CD4-positive, alpha-beta T cell treated with Interleukin-17A for 1 hour (primary cell): ENCODE measurements at places on chromosomes 2 and 18.

- no peak for DNase-seq
Measured at GRCh38 chr18:75752740-75753263, 325.3 kb upstream of the SMIM21 start.

GRCh38 chr2:148721991-148722777 is 77.6 kb downstream of the EPC2 start:
- DNase-seq = no peak

DNA sequence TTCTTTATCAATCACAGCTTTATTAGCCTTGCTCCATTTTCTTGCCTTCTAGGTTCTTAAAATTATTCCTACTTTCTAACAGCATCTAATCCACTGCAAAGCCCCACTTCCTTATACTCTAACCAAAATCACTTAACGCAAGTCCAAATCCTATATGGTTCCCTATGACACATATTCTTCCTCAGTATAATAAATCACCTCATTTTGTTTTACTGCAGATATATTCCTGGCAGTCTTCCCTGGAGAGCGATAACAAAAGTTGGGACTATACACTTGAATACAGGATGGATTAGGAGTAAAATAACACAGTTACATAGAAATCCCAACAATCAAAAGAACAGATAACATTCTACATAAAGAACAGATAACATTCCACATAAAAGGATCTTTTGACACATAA is 144.8 kb downstream of the ATAD2B start:
- DNase-seq = no peak

DNA sequence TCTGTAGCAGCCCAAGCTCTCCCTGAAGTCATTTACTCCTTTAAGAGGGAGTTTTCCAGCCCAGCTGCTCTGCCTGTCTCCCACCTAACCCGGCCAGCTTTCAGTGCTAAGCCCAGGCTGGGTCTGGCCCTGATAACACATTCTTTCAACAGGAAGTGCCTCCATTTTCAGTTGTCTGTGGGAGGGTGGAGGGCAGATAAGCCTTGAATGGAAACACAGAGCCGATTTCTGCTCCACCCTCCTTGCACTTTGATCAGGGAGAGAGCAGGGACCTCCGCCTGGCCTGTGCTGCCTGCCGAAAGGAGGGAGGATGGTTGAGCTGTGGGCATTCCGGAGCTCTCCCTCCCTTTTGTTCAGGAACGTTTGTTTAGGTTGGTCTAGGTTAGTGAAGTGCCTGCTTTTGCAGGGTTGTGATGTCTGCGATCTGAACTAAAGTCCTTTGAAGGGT is 24.8 kb downstream of the GATA6 start:
- DNase-seq = no peak

DNA sequence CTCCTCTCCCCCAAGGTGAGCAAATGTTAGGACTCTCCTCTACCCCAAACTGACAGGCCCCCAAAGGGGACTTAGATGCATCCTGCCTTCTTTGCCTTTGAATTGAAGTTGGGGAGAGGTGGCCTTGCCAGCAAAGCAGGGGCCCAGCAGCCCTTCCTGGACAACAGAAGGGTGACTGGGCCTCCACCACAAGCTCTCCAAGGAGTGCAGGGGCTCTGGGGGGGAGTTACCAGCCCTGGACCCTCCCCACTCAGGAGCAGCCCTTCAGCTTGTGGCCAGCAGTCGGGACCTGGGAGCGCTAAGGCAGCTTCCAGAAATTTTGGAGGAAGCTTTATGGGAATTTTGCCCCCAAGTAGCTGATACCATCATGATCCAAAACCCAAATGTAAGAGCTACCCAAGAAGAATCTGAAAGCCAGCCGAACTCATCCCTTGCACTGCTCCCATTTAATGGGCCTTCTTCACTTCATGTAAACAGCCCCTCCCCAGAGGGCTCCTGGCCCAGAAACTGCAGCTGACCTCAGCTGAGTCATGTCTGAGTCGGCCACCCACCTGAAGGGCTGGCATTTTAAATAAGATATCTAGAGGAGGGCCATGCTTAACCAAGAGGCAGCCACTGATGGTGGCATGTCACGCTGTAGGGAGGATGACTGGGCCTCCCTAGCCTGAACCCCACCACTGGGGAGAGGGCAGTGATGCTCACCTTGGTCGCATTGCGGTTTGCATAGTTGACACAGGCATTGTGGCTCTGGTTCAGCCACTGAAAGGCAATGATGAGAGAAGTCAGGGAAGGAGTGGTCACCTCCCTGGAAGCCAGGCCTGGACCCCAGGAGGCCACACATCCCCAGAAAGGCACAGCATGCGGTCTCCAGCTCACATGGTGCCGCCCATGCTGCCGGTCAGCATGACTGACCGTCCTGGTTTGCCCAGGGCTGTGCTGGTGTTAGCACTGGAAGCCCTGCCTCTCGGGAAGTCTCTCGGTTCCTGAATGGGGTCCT is 71.5 kb downstream of the SFXN5 start:
- no peak for DNase-seq
